Hematopoietic multipotent progenitor cell treated with erythropoietin and hydrocortisone succinate and interleukin-3 and kit ligand, for 8 days (in vitro differentiated cells): ENCODE measurements at places on chromosomes 16 and 17.

GRCh38 chr16:75552951-75553350 is 3.1 kb downstream of the TMEM231 start:
- no peak for DNase-seq

- no peak for DNase-seq
Measured at GRCh38 chr17:57439651-57440050, 183.3 kb downstream of the MSI2 start.

- no peak for DNase-seq
Measured at GRCh38 chr17:69500911-69501429, 86.5 kb downstream of the MAP2K6 start.

DNA sequence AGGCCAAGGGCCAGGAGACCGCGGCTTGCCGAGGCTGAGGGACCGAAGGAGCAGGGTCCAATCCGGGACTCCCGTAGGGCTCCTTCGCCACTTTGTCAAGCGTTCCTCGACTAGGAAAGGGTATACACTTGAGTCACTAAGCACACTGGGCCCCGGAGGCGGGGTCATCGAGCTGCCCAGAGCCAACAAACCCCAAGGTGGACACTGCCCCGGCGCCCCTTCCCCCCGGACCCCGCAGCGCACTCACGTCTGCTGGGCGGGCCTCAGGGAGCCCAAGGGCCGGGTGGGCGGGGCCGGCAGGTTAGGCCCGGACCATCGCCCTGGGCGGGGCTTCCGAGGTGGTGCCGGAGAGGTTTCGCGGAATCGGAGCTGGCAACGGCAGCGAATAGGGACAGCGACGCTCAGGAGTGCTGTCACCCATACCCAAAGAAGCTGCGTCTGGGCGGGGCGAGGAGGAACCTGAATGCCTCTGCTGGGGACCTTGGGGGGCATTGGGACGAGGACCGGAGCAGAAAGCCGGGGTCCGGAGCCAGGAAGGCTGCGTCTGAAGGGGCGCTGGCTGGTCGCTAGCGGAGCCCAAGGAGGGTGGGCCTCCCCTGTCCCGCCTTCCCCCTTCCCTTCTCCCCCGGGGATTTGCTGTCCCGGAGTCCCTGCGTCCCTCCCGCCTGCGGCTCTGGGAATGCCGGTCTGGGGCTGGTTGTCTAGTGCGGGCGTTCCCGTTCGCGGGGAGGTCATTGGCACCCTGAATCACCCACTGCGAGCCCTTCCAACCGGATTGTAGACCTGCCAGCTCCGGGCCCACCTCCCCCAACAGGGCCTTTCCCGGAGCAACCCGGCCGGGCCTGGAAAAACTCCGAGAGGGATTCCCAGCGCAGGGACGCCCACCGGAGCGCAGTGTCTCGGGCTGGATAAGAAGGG is 118.2 kb upstream of the SMURF2 start:
- peak; percentile 67 for DNase-seq

GRCh38 chr17:15952916-15953790 is 8.2 kb downstream of the ADORA2B start:
- no peak for DNase-seq

GRCh38 chr16:88378836-88379693 is 3.7 kb upstream of the ZNF469 start:
- DNase-seq: no peak

- no peak for DNase-seq
Measured at GRCh38 chr17:41049110-41049509, 2.0 kb upstream of the KRTAP2-1 start.

DNA sequence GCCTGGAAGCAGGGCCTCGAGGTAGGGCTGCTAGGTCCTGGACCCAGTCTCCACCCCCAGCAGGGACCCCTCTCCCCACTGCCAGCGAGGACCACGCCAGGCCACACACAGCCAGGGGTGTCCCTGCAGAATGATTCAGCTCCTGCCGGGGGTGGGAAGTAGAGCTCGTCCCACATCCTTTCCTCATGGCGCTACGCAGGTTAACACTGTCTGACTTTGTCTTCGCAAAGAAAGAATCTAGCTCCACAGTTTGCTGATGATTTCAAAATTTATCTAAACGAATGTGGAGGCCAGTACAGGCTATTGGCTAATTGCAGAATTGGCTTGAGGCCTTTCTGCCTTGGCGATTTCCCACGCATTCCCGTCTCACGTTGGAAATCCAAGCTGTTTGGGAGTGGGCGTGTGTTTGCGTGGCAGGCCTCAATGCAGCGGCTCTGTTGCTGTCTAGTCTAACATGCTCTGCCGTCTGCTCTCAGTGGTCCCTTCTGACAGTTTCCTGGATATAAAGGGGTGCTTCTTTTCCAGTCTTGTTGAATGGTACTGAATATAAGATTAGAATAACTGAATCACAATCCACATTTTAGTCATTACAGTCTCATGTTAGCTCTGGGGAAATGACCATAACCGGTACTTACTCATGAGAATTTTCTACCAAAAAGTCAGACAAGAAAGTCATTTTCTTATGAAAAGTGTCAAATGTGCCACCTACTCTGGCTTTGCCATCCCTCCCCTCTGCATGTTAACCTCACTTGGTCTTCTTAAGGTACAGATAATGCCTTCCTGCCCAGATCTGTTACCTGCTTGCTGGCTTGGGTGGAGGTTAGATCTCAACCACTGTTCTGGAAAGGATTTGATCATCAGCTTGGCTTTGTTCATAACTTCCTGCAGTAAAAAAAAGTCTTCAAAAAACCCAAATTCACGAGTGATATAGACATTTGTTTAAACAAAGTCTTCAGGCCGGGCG is 252.4 kb downstream of the NTN1 start:
- DNase-seq: no peak

DNA sequence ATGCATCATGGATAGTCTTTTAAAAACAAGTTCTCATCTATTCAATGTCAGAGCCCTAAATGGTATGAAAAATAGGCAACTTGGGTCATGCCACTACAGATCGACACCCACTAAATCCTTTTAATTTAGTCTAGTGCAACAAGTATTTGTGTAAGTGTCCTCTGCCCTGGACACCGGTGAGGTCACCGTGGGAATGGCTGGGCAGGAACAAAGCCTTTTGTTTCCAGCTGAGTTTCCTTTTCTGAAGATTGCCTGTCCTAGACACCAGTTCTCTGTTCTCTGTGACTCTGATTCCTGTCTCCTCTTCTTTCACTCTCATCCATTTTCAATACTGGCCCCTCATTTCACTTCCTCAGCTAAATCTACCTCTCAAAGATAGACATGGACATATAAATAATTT is 446.5 kb downstream of the MAF start:
- no peak for DNase-seq

GRCh38 chr17:82160075-82160474 is 52.6 kb downstream of the CCDC57 start:
- no peak for DNase-seq

DNA sequence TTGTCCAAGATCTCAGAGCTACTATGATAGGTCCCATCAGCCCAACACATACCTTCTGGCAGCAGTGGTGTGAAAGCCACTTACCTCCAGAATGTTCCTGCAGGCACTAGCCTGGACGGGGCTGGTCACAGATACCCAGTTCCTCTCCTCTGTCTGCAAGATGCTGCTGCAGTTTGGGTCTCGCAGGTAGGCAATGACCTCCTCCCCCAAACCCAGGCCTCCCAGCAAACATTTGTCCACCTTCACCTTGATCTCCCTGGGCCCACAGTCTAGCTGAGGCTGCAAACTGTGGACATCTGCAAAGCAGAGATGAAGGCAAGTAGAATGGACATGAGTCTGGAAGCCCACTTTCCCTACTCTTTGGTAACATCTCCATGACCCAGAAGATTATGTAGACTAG is 7.1 kb downstream of the GP2 start:
- no peak for DNase-seq

GRCh38 chr16:56672761-56673536 is 3.3 kb downstream of the MT1H start:
- no peak for DNase-seq

DNA sequence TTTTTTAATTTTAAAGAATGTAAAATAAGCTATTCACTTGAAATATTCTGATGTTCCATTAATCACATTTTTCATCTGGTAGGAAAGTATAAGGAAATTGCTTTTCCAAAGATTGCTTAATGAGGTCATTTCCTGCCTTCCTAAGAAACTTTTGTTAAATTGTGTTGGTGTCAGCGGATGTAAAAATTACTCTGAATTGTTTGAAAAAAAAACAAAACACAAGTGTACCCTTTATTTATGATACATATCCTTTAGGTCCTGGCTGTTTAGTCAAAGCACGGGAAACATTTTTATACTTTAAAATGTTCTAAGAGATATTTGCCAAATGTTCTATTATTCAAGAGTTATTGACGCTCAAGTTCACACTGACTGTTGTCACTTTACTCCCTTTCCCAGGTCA is 1357.4 kb upstream of the GOT2 start:
- no peak for DNase-seq

DNA sequence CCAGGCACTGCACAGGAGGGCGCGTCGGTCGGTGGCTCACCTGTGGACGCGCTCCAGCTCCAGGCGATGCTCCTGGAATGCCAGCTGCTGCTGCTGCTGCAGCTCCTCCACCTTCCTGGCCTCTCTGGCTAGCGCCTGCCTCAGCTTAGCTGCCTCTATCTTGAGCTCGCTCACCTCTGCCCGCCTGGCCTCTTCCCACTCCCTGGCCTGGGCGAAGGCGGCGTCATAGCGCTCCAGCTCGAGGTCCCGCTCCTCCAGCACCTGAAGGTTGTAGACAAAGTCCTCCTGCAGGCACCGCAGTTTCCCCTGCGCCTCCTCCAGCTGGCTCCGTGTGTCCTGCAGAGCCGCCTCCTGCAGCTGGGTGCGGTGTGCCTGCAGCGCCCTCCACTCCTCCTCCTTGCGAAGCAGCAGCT is 11.1 kb downstream of the CCDC57 start:
- DNase-seq: no peak

- DNase-seq: peak; percentile 81
Measured at GRCh38 chr17:42679492-42680330, 1.9 kb downstream of the CCR10 start.

- DNase-seq: no peak
Measured at GRCh38 chr17:46150216-46150963, 42.8 kb downstream of the KANSL1 start.

DNA sequence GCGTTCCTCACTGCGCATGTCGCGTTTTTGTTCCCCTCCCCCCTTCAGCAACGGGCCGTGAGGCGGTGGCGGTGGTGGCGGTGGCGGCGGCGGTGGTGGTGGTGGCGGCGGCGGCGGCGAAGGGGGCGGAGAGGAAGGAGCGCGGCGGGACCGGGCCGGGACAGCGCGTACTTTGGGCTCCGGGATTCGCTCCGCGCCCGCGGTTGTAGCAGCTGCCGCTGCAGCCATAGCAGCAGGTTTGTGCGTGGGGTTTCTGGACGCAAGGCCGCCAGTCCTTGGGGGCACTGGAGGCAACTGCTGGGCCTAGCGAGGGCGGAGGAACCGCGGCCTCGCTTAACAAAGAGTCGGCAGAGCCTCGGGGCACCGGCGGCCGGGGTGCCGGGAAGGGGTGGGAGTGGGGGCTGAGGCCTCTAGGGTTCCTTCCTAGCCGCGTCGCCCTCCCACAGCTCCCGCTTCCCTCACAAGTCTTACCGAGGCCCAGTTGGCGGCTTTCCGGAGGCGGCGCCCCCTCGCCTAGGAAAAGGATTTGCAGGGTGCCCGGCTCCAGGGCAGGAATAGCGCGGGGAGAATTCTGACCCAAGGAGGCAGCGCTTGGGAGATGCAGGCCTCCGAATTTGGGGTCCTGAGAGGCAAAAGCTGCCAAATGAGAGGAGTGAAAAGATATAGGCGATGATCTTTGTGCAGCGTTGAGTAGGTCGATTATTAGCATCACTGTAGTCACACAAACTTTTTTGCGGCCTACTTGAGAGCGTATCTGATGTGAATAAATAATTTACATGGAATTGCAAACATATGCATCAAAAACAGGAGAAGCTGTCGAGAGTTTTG is at the start of gene DDX42:
Gene DDX42 (plus strand): TSS at position 30 of the 828 bp plus-strand sequence. CDS start 12,880 bp downstream, outside the sequence.
- DNase-seq: peak; percentile 49

DNA sequence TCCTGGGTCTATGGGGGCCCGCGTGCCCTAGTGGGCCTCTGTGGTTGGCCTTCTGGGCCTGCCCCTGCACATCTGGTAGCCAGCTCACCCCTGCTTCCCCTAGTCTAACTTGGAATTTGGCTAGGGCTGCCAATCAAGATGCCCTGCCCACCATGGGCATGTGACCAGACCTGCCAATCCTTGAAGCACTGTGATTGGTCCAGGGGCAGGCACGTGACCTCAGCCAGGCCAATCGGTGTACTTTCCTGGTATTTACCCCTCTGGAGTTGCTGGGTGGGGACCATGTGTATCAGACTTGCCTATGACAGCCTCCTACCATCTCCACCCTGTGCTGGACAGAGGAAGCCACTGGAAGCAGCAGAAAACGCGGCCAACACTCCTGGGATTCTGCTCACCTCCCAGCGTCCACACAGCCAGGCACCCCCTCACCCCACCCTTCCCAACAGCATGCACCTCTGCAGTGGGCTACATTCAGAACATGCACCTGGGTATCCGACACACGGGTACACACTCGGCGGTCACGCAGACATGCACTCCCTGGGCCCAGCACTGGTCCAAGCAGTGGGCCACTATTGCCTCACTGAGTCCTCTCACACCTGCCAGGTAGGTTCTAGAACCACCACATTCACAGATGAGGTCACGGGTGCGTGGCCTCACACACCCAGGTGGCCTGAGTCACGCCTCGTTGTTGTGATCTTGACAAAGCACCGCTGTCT is 96.9 kb downstream of the RBFOX3 start:
- DNase-seq: no peak

- no peak for DNase-seq
Measured at GRCh38 chr16:65272699-65273414, 151.0 kb upstream of the CDH11 start.

DNA sequence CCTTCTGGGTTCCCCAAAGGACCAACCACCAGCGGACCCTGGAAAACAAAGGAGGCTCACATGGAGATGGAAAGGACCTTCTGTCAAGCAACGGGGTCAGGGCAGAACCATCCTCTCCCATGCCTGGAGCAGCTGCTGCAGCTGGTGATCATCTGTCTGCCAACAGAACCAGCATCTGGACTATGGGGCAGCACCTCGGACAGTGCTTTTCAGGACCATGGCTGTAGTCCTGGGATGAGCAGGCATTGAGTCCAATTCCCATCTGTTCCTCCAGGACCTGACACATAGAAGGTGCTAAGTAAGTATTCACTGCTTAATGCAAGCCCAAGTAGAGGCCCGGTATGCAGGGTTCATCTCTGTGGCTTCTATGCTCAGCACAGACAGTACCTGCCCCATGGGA is 304.7 kb downstream of the XYLT1 start:
- no peak for DNase-seq

- DNase-seq: peak; percentile 86
Measured at GRCh38 chr17:20206068-20206467, 196.9 kb downstream of the SPECC1 start.
